ENCODE measurements at places on chromosomes 2 and 18.

- no peak for DNase-seq
These were observed 775.3 kb downstream of the CPS1 start for GRCh38 chr2:211331736-211332135.

GRCh38 chr2:186327251-186327868 is 158.7 kb upstream of the ZC3H15 start:
- no peak for DNase-seq

- no peak for DNase-seq
These were observed 693.3 kb upstream of the CDH7 start for GRCh38 chr18:65057439-65058083.

DNA sequence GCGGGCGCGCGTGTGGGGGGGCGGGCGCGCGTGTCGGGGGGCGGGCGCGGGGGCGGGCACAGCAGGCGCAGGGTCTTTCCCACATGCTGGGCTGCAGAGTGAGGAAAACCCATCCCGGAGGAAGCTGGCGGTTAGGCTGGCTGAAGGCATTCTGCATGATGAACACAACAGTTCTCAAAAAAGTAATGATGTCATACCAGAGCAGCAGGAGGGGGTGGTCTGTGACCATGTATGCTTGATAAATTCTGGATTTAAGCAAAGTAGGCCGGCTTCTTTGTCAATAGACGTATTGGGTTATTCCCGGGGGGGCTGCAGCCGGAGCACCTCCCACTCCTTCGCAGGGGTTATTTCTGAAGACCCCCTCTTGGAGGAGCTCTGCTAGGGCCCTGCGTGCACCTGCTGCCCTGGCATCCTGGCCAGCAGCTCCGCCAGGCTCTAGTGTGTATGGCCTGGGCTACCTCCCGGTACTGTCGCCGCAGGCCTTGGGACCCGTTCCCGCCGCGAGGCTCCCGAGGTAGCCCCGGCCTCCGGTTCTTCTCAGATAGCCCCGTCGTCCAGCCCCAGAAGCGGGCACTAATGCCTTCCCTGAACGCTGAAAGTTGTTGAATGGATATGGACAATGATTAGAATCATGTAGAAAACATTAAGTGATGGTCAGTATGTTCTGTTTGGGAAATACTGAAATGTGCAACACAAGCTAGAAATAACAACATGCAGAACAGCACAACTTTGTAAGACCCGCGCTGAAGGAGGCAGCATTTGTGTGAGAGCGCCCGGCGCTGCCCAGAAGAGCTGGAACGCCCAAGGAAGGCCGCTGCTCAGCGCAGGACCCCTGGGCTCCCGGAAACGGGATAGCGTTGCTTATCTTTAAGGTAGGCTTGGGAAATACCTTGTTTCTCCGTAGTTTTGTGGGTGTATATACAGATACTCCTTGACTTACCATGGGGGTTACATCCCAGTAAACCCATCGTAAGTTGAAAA is 101.4 kb upstream of the RAB6C start:
- DNase-seq: no peak

DNA sequence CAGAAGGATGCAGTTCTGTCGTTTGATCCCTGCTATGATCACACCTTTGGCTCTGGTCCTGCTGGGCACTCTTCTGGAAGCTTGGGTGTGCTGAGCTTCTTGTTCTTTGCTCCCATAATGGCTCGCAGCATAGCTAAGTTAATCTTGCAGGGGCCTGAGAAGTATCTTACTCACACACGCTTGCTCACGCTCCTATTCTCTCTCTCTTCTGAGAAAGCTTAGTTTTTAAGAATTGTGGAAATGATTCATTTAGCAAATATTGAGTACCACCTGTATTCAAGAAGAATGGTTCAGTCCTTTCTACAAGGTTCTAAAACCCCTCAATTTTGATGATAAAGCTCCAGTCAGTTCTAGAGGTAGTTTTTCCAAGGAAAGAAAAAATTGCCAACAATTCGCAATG is 40.6 kb downstream of the XRCC5 start:
- no peak for DNase-seq
